Stimulated activated CD4-positive, alpha-beta T cell treated with anti-CD3 and anti-CD28 coated beads, TNF-alpha, amount 100 ng/mL, for 24 hours (primary cell): ENCODE measurements at places on chromosomes 3 and 15.

DNA sequence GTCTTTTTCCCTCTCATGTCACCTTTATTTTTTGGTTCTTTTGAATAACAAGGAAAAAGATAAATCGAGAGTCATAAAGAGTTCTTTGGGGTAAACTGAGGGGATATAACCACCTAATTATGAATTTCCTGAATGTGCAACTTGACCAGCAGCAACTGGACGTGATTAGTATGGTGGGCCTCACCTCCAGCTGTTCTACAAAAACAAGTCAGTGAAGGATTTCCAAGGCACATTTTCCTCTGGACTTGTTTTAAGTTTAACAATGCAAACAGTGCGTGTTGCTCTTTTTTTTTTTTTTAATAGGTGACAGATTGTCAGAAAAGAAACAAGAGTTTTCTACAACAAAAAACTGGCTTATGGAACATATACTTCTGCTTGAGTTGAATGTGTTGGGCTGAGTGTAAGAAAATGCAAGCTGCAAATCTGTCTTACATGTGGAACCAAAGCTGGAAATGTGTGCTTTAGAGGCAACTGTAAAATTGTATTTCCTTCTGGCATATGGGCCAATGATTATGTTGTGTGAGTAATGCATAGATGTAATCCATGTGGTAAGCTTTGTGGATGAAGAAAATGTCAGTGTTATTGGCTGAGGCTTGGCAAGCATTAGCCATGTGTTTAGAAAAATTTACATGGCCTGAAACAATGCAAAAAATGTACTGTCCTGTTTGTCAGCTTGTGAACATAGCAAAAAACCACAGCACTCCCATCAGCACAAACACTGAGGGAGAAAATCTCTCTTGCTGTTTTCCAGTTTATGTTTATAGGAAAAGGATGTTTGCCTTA lies 44.5 kb upstream of the FNDC3B start:
- DNase-seq = no peak

DNA sequence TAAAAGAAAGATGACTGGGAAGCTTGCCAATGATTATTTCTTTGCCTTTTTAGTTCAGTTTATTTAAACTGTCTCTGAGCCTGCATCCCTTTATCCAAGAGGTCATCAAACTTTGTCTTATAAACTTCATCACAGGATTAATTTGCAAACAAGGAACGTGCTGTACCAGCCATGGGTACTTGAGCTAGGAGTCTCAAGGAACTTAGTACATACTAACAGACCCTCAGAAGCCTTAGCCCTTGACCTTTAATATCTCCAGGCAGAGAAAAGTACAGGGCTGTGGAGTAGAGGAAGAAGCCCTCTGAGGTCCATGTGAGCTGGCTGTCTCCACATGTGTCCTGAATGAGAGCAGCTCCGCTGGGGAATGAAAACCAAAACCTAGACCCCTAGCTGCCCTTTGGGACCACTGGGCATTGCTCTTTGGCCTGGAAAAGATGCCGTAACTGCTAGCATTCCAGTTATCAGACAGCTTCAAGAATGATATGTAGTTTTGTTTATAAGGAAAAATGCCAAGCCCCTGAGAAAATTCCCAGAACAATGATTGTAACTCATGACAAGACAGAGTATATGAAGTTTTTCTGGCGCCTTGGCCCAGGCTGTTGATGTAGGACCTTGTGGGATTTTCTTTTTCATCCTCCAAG lies 92.1 kb downstream of the ASB7 start:
- no peak for DNase-seq

- DNase-seq = no peak
Observed at GRCh38 chr15:57149196-57149595, 227.1 kb upstream of the CGNL1 start.

- no peak for DNase-seq
Observed at GRCh38 chr3:71489315-71489761, 94.2 kb downstream of the FOXP1 start.

DNA sequence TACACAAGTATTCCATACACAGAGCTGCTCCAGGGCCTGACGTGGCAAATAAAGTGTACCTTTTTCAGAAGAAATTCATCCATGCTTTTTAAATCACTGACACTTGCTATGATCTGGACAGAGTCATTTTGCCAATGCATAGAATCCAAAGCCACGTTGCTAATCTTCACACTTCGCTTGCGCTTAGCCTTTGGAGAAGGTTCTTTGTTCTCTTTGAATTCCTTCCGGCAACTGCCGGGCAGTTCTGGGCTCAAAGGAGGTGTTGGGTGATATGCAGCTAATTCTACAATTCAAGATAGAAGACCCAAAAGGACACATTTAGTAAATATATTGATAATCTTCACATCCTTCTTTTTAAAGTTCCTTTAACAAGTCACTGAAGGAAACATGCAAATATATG lies 69.9 kb downstream of the NR2E3 start:
- DNase-seq = no peak

- no peak for DNase-seq
Observed at GRCh38 chr3:133855772-133856171, 39.9 kb downstream of the RAB6B start.

GRCh38 chr15:67140078-67140833 lies 74.9 kb downstream of the SMAD3 start:
- DNase-seq = no peak

- no peak for DNase-seq
Observed at GRCh38 chr15:48595981-48596380, 49.5 kb downstream of the FBN1 start.

- DNase-seq = no peak
Observed at GRCh38 chr3:171824116-171824515, 13.8 kb upstream of the PLD1 start.

DNA sequence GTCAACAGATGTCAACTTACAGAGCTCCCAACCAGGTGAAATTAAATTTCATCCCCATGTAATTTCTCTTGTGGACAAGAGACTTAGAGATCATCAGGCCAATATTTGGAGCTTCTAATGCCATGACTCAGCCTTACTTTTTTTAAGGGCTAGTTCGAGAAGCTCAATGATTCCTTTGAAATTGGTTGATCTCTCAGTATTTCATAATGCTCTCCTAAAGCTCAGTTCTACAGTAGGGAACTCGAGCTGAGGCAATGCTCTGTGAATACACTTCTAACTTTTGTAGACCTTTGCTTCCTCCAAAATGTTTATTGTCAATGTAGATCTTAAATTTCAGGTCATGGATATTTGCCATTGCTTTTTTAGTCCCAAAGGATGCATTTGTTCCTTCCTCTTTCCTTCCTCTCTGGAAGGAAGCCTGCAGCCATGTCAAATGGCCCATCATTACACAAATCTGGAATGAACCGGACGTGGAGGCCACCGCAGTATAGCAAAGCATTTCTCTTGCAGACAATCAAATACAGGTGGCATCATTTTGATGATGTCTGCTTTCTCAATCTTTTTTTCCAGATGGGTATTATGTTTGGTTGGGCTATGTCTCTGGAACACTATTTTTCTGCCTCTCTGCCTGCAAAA lies 28.3 kb downstream of the STARD5 start:
- no peak for DNase-seq

DNA sequence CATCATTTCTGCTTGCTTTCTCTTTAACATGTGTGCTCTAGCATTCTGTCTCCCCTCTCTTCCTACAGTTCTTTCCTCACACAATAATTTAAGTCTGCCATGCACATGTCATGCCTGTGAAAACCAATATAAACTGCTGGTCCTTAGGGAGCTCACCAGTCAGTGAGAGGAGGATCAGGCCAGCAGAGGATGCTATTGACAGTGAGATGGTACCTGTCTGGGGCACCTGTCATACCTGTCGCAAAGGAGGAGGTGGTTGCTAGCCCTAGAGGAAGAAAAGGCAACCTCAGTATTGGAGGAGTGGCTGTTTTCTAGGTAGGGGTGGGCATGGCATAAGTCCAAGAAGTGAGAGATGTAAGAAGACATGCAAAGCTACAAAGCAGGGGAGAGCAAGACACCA lies 194.6 kb downstream of the GABRG3 start:
- no peak for DNase-seq

DNA sequence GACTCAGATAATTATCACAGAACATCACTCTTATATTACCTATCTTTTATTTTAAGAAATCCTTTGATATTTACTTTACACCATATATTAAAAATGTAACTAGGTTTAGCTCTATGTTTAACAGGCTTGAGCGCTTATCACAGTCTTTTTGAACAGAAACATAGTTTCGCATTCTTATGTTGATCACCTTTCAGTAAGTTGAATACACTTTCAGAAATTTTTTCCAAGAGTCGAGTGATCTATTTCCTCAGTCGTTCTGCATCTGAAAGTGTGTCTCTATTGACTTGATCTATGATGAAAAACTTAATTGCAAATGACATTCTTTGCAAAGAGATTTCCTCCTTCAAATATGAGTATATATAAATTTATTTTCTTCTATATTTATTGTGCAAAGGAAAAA lies 516.6 kb upstream of the KCNMB2 start:
- DNase-seq = no peak

DNA sequence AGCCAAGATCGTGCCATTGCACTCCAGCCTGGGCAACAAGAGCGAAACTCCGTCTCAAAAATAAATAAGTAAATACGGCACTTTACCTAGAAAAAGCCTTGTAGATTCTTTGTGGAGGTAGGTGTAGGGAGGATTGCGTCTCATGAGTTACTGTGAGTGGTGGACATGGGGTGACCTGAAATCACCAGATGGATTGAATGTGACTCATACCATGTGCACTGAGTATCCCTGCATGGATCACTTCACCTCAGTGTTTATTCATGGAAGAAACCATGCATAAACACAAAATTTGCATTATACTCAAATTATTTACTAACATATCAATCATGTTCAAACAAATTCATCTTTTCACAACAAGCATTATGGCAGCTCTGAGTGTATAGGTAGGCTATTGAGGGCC lies 55.9 kb downstream of the MRPS25 start:
- DNase-seq = no peak

GRCh38 chr3:73791356-73791755 lies 166.6 kb upstream of the PDZRN3 start:
- DNase-seq = no peak

- no peak for DNase-seq
Observed at GRCh38 chr15:77440378-77440999, 19.8 kb downstream of the HMG20A start.

- no peak for DNase-seq
Observed at GRCh38 chr3:13215940-13216546, 142.8 kb upstream of the IQSEC1 start.

DNA sequence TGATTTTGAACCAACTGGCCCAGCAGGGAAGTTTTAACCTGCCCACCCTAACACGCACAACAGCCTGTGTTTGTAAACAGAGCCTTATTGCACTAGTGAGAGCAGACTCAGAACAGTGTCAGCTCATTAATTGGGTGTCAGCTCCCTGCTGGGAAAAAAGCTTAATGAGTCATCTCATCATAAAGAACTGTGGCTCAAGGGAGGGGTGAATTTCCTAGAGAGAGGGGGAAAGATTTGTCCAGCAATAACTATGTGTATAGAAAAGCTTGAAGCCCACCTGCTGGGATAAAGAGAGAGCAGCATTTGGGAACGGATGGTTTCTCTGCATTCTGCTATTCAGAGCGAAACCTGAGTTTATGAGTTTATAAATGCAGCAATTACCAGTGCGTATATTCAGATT lies 48.9 kb upstream of the GMNC start:
- no peak for DNase-seq

GRCh38 chr3:16102905-16103364 lies 71.5 kb upstream of the GALNT15 start:
- DNase-seq = no peak

DNA sequence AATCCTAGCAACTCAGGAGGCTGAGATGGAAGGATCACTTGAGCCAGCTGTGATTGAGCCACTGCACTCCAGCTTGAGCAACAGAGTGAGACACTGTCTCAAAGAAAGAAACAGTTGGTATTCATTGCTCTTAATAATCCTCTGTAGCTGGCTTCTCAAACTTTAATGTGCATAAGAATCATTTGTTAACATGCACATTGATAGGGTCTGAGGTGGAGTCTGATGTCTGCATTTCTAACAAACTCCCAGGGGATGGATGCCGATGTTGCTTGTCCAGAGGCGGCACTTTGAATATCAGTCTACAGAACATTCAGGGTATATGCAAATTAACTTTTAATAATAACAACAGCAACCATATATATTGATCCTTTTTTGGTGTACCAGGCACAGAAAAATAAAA lies 39.9 kb downstream of the NKIRAS1 start:
- DNase-seq = no peak

- DNase-seq = no peak
Observed at GRCh38 chr3:48129921-48130320, 58.3 kb downstream of the CDC25A start.

GRCh38 chr3:128455786-128456748 lies 10.6 kb downstream of the DNAJB8 start:
- DNase-seq = no peak

- no peak for DNase-seq
Observed at GRCh38 chr3:115085197-115085865, 61.8 kb downstream of the ZBTB20 start.

DNA sequence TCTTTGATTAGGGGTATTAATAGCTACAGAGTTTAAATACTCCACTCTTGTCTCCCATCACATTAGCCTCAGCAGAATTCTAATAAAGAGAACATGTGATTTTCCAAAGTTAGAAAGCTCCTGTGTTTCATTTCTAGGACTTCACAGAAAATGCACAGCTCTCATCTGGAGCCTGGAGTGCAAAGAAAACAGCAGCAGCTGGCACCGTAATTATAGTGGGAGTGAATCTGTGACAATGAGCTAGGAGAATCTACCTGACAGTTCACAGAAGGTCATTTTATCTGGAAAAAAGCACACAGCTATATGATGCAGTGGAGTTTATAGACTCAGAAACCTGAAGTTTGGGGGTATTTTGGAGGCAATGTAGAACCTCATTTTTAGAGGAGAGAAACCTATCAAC lies 5.4 kb upstream of the TRIM59 start:
- DNase-seq = no peak

GRCh38 chr15:70486451-70487386 lies 276.6 kb downstream of the UACA start:
- DNase-seq = peak; percentile 76

GRCh38 chr3:184354121-184354728 lies 7.2 kb downstream of the CLCN2 start:
- DNase-seq = peak; percentile 36

DNA sequence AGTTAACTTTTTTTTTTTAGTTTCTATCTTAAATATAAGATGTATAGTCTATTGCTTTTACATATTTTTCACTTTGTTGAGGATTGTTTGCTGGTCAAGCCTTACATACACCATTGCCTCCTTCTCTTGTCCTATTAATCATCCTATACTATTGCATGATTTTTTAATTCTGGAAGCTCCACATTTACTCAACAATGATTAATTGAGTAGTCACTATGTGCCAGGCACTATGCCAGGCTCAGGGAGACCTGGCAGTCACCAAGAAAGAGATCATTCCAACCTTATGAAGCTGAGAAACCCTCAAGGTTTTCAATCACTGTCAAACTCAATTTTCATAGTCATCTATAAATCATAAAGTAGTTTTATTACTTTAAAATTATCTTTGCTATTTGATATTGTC lies 626.2 kb downstream of the IGSF11 start:
- DNase-seq = no peak

DNA sequence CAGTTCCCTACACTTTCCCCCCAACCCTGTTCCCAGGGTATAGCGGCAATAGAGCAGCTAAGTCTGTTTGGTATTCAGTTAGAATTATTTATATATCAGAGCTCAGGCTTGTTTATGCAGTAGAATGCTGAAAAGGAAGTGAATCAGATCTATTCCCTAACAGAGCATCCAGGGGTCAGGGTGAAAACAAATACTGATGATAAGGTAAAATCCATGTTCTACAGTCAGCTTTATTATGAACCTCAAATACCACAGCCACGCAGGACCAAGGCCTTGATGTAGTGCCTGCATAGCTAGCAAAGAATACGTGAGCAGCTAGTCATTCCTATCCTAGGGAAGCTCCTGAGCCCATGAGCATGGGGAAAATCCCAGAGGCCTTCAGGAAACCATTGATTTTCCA lies 229.7 kb upstream of the ICE2 start:
- no peak for DNase-seq
